Iris pigment epithelial cell (primary cell): ENCODE measurements at places on chromosomes 2 and 18.

- peak; percentile 70 for DNase-seq
Observed at GRCh38 chr18:63409301-63409700, 13.0 kb downstream of the VPS4B start.

DNA sequence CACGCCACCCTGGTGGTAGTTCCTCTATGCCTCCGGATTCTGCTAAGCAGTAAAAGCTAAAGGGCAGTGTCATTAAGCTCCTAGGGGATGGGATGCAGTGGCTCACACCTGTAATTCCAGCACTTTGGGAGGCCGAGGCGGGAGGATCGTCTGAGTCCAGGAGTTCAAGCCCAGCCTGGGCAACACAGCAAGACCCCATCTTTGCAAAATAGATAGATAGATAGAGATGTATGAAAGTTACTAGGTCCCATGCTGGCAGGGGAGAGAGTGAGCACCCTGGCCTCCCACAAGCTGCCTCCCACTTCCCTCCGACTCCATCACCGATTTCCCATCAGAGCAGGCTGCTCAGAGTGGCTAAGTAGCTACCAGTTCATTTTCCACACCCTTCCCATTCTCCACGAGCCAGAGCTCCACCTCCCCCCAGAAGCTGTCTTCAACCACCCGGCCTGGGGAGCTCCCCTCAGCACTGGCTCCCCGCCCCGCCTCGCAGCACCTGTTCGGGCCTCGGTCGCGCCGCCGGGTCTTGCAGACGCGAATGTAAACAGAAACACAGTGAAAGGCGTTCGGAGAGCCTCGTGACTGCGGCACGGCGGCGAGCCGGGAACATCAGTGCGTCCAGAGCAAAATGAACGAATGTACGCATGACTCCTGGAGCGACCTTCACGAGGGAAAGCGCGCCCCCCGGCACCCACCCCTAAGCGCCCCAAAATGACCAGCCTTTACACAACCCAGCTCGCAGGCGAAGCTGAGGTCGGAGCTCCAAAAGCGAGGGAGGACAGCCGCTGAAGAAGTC, 598 bp upstream of the CEP68 start:
- DNase-seq, result no peak

- no peak for DNase-seq
Observed at GRCh38 chr18:21632393-21632792, 20.3 kb downstream of the SNRPD1 start.

DNA sequence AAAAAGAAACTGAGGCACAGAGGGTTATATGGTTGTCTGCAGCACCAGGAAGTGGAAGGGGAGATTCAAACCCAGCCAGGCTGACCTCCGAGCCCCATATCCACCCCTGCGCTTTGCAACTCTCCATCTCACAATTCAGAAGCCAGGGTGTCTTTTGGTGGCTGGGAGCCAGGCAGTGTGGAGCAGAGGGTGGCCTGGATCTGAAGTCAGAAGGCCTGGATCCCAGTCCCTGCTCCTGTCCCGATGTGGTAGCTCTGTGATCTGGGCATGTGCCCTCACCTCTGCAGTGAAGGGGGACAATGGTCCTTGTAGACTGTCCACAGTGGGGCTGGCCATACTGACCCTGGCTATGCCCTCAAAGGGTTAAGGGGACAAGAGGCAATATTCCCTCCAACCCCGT, 57.0 kb downstream of the CIB4 start:
- no peak for DNase-seq

DNA sequence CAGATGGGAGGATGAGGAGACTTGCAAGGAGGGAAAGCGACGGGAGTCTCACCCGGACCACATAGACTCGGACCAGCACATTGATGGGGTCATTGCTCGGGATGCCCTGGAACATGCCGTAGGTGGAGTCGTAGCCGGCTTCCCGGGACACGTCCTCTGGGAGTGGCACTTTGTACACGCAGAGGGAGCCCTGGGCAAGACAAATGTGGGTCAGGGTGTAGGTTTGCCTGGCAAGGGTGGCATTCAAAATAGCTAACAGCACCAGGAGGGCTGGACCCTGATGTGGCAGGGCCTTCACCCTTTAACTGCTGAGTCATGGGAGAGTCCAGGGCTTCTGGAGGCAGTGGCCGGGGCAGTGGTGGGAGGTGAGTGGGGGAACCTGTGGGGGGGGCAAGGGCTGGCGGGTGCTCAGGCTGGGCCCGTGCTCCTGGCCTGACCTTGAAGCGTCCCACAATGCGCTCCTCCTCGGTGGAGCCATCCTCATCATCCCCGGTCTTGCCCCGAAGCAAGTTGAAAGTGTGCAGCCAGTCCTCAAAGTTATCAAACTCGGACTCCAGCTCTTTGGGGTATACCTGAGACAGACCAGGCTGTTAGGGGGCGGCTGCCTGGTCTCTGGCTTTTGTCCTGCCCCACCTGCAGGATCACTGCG, 11.1 kb downstream of the OTOF start:
- DNase-seq, result no peak

- no peak for DNase-seq
Observed at GRCh38 chr2:107027205-107027604, 141.2 kb upstream of the ST6GAL2 start.

DNA sequence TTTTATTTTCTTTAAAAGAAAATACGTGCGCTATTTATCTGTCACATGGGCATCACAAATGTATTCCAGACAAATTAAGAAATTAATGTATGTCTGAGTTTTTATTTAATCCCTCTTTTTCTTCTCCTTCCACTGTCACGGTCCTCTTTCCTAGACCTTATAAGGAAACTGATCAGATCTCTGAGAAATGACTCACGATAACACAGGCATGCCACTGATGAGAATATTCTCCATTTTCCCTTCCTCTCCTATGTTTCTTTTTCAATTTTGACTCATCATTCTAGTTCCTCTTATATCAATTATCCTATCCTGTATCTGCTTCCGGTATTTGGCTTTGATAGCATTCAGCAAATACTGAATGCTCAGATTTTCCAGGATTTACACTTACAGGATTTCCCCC, 121.8 kb downstream of the DSC3 start:
- DNase-seq, result peak; percentile 16

- no peak for DNase-seq
Observed at GRCh38 chr2:216017365-216017764, 4.0 kb upstream of the MREG start.

- DNase-seq, result no peak
Observed at GRCh38 chr2:46211461-46211860, 85.7 kb upstream of the EPAS1 start.

DNA sequence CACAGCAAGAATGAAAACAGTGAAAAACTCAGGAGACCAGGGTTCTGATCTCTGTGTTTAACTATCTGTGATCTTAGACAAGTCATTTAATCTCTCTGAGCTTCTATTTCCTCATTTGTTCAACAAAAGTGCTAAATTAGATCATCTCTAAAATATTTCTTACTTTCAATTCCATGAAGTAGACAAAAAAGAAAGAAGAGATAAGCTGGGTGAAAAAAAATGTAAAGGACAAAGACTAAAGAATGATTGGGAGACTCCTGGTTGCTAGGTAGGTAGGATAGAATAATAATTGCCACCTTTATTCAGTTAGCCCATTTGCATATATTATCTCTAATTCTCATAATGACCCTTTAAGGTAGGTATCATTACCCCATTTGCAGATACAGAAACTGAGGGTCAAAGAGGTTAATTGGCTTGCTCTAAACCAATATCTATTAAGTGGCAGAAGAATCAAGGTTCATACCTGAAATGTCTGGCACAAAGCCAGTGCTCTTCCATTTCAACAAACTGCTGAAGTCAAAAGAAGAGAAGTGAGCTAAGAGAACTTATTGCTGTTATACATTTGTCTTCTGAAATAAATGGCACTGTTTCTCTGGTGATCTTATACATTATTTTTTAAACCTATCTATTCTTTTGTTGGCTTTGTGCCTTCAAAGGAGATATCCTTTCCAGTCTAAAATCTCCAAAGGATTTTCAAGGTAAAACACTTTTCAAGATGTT, 141.7 kb downstream of the OTX1 start:
- DNase-seq, result no peak

DNA sequence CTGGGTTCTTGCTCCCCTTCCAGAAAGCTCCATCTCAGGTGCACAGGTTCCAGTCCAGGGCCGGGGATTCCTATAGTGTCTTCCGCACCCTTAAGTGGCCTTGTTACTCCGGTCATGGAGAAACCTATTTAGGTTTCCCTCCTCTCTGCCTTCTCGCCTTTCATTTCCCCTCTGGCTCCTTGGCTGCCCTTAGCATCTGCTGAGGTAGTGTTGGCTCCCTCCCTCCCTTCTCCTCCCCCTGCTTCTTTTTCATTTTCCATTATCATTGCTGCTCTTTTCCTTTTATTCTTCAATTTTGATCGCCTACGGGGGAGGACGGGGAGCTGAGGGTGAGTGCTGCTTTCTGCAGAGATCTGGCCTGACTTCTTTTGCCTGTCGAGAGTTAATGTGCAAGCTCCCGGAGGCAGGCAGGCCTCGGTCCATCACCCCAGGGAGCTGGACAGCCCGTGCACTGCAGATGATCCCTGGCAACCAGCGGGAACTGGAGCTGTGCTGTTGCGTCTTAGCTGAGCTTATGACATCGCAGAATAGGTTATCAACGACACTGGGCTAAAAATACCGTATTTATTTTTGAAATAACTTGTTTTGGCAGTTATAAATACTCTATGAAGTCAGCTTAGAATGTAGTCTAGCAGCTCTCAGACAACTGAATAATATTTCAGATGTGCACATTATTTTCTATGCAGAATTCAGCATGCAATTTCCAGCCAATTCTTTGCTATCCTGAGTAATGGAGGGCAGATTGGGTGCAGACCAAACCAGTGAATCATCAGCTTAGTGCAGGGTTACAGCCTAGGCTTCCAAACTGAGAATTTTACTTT, 141.9 kb downstream of the SLC4A3 start:
- peak; percentile 45 for DNase-seq

DNA sequence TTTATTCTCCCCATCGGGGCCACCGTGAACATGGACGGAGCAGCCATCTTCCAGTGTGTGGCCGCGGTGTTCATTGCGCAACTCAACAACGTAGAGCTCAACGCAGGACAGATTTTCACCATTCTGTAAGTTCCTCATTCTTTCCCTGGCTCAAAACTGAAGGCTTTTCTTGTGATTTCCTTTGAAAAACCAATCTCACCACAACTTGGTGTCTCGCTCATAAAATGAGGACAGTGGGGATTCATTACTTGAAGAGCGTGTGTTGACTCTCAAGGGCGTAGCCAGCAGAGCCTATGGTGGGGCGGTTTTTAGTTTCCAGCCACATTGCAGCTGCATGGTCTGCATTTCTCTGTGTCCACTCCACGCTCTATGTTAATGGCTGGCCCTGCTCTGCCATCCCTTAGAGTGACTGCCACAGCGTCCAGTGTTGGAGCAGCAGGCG, 29.0 kb downstream of the SLC1A4 start:
- no peak for DNase-seq

- DNase-seq, result no peak
Observed at GRCh38 chr2:237405006-237405559, 8.9 kb downstream of the COL6A3 start.

- DNase-seq, result no peak
Observed at GRCh38 chr2:1011006-1011405, 60.4 kb downstream of the SNTG2 start.

DNA sequence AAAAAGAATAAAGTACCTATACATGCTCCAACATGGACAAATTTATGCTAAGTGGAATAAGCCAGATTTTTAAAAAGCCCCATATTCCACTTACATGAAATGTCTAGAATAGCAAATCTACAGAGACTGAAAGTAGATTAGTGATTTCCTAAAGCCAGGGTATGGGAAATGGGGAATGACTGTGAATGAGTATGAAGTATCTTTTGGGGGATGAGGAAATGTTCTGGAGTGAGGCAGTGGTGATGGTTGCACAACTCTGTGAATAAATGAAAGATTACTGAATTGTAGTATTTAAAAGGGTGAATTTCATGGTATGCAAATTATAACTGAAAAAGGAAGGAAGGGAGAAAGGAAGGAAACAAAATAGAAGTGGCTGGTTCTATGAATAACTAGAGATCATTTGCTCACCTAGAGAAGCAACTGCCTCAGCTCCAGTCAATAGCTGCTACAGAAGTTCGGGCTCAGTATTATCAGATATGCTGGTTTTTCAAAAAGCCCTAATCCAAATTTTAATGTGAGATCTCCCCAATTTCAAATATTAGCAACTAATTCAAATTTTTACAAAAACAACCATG, 39.3 kb downstream of the MAP3K2 start:
- peak; percentile 61 for DNase-seq

DNA sequence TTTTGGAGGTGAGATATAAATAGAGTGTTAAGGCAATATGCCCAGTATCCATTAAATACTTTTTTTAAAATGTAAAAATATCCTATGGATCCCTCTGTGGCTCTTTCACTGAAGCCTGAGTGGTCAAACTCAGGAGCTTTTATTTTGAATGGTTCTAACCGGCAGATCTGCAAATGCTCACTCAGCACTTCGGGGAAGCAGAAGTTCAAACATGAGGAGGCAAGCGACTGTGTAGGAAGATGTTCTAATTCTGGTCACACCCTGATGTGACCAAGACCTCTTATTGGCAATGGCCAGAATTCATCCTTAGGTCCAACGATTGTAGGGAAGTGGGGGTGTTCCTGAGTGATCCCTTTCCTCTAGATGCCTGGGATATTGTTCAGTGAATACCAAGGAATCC, 168.8 kb downstream of the CDCA7 start:
- DNase-seq, result no peak

GRCh38 chr2:199989822-199990221, 34.4 kb downstream of the MAIP1 start:
- DNase-seq, result no peak

- DNase-seq, result no peak
Observed at GRCh38 chr2:80545420-80546210, 241.1 kb upstream of the LRRTM1 start.

DNA sequence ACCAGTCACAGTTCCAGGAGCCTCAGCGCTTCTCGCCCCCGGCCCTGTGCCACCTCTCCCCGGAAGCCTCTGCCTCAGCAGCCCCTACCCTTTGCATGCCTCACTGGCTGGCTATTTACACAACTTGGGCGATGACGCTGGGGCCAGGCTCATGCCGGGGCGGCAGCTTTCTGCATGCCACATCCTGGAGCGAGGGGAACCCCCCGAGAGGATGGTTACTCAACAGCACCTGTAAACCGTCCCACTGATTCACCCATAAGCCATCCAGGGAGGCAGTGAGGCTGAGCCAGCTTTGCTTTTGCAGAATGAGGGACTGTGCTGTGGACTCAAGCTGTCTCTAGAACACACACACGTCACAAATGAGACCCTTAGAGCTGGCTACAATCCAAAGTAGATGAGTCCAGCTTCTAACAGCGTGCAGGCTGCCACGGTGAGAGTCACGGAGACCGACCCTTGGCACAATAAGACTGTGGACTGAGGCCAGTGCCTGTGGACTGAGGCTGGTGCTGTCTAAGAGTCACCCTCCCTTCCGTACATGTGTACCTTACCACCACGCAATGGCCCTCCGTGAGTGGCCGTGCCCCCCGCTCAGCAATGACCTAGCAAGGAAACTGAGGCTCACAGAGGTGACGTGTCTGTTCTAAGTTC, 45.6 kb upstream of the ODC1 start:
- DNase-seq, result peak; percentile 80

- no peak for DNase-seq
Observed at GRCh38 chr2:183014005-183014404, 24.3 kb downstream of the NCKAP1 start.

GRCh38 chr2:42072349-42073118, 24.7 kb downstream of the PKDCC start:
- DNase-seq, result no peak

- no peak for DNase-seq
Observed at GRCh38 chr2:43840965-43841364, 2.2 kb downstream of the ABCG8 start.

GRCh38 chr2:3142961-3143571, 234.6 kb downstream of the EIPR1 start:
- no peak for DNase-seq

GRCh38 chr2:105328281-105329196, 996 bp downstream of the TGFBRAP1 start:
- peak; percentile 77 for DNase-seq

- peak; percentile 81 for DNase-seq
Observed at GRCh38 chr2:36338827-36339145, 16.8 kb upstream of the CRIM1 start.
